ENCODE measurements at places on chromosomes 3 and 15.

DNA sequence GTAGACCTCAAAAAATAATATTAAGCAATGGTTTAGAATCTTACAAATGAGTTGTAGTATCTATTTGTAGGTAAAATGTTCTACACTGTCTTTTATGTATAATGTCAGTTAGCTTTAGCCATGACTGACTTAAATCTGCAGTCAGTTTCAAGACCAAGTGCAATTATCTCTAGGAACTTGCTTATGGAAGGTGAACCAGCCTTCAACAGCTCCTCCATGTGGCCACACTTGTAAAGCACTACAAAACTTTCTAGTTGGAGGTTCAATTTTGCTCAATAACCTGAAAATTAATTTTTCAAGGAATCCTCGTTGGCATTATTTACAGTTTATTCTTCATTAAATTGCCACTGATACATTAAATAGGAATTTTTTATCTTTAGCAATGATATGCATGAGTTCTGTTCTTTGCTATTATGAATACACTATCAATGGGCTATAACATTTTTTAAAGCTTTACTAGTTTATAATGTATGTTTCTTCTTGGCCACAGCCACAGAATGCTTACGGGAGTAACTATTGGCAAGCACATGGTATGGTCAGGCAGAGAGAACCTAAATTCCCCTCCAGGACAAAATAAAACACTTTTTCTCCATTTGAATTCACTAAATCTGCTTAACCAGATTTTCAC is 315.3 kb upstream of the UBE2E2 start:
- DNase-seq = no peak

GRCh38 chr3:49761661-49762060 is 24.7 kb downstream of the IP6K1 start:
- DNase-seq = no peak

- no peak for DNase-seq
Observed at GRCh38 chr3:149373235-149374125, 4.0 kb downstream of the TM4SF1 start.

DNA sequence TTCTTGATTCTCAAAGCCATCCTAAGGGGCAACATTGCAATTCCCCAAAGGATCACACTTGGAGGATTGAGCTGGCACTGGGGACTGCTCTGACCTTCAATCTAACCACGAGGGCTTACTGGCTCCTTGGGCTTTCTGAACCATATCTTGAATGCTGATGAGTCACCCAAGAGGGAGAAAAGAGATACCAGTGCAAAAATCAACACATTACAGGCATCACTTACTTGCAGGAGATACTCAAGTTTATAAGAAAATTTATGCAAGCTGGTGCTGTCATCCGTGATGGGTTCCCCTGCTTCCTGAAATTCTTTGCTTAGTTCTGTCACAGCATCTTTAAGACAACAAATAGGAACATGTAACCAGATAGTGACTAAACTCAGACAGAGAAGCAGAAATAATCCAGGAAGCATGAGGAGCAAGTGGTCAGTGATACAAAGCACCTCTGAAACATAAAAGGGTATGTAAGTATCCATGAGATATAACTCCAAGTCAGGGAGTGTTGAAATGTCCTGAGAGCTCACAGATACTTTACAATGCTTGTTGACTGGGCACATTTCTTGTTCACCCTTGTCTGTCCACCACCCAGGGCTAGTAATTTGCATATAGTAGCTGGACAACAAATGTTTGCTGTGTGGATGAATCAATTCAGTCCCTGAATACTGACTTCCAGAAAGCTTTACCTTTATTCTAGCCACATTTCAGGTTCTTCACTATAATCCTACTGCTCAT is 14.1 kb downstream of the FYCO1 start:
- no peak for DNase-seq

DNA sequence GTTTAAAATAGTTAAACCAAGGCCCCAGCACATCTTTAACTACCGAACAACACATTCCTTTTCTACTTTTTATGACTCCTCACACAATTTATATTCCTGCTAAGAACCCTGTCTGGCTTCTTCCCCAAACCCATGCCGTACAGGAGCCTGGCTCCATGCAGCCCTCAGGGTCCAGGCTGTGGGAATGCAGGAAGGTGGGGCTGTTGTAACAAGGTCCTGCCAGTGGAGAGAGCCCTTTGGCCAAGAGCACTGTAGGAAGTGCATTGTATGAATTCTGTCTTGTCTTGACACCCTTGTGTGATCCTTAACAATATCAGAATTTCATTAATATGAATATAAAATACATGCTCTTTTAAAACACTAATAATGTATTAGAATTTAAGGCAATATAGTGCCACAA is 563.8 kb downstream of the TBL1XR1 start:
- DNase-seq = no peak

DNA sequence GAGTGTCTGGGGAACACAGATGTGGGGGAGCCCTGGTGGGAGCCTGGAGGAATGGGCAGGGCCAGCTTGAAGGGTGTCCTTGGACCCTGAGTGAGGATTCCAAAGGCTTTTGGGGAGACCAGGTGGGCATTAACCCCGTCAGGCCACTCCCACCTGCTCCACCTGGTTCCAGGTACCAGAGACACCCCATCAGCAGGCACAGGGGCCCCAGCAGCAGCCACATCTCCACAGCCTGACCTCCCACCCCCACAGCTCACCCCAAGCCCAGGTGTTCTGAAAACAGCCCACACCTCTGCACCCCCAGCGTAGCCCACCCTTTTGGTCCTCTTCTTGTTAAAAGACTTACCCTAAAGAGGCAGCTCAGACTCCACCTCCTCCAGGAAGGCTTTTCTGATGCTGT is 102.1 kb upstream of the PRR20G start:
- DNase-seq = no peak

DNA sequence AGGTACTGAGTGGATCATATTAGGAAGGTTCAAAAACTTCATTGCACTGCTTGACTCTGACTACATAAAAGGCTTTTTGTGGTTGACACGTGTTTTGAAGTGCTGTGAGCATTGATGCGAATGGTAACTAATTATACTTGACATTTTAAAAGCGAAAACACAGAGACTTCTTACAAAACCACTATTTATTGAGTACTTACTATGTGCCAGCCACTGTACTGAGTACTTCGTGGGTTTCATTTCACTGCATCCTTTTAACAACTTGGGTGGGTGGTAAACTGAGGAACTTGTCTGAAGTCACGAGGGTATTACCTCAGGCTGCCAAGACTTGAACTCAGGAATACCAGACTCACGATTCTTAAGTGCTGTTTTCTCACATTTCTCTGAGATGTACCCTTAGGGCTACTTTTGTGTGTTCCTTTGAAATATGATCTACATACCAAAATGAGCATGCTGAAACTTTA is 45.3 kb upstream of the PPP4R2 start:
- DNase-seq = peak; percentile 22

- peak; percentile 76 for DNase-seq
Observed at GRCh38 chr3:169286992-169287391, 376.5 kb downstream of the MECOM start.

GRCh38 chr3:114319453-114319852 is 25.6 kb downstream of the TIGIT start:
- DNase-seq = peak; percentile 48

DNA sequence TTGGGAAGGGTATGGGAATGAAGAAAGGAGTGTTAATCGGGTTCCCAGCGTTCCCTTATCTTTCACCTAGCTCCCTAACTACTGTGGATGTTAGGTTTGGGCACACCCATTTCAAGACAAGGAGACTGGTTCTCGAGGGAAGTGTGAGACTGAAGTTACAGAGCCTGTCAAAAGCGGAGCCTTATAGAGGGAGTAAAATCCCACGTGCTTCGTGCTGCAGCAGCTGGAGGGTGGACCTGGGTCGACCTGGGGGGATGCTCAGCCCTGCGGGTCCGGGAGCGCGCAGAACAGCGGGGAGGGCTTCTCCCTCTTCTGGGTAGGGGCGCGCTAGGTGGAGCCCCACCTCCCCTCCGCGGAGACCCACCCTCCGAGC is 314 bp upstream of the TMED3 start:
- DNase-seq = peak; percentile 26

DNA sequence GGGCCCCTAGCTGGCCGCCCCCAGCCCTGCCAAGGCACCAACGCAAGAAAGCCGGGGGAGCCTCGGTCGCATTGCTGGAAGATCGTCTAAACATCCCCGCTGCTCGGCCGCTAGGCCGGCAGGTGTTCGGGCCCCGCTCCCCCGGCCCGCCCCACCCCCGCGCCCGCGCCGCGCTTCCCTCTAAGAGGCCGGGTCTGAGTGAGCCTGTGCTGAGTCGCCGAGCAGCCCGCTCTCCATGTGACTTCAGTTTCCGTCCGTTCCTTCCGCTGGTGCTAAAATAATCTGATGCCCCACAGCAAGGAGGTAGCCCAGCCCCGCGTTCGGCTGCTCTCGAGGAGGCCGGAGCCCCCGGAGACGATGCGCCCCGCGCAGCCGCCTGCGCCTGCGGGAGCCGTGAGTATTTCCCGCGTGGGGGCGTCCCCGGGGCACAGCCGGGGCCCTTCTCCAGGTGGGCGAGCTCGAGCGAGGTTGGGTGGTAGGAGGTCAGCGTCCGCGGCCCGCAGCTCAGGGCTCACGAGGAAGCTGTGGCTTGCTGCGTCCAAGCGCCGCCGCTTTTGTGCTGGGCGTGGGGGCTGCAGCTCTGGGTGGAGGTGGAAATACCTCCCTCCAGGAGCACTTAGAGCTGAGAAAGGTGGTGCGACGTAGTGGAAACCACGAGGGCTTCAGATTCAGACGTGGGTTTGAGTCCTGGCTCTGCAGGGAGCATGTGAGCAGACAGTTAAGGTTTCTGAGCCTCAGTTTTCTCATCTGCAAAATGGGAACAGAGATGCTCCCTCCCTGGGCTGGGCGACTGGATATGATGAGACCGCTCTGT is at the start of gene NRROS:
Gene NRROS, plus strand, starts transcription at position 212 of the 814 bp plus-strand sequence. CDS start 14,846 bp downstream, outside the sequence.
- peak; percentile 85 for DNase-seq

Measured in DMS79 treated with DMSO at 0.1 percent for 48 hours (cell line).